ENCODE measurements at places on chromosomes 5 and 9.

DNA sequence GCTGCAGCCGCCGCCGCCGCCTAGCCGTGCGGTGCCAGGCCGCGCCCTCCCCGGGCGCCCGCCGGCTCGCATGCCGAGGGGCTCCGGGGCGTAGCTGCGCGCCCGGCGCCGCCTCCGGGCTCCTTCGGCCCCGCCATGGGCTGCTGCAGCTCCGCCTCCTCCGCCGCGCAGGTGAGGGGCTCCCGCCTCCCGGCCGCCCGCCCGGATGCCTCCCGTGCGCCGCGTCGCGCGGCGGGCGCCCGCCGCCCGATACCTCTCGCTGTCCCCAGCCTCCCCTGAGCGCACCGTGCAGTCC lies 230 bp downstream of the SLC44A1 start:
- no peak for DNase-seq

DNA sequence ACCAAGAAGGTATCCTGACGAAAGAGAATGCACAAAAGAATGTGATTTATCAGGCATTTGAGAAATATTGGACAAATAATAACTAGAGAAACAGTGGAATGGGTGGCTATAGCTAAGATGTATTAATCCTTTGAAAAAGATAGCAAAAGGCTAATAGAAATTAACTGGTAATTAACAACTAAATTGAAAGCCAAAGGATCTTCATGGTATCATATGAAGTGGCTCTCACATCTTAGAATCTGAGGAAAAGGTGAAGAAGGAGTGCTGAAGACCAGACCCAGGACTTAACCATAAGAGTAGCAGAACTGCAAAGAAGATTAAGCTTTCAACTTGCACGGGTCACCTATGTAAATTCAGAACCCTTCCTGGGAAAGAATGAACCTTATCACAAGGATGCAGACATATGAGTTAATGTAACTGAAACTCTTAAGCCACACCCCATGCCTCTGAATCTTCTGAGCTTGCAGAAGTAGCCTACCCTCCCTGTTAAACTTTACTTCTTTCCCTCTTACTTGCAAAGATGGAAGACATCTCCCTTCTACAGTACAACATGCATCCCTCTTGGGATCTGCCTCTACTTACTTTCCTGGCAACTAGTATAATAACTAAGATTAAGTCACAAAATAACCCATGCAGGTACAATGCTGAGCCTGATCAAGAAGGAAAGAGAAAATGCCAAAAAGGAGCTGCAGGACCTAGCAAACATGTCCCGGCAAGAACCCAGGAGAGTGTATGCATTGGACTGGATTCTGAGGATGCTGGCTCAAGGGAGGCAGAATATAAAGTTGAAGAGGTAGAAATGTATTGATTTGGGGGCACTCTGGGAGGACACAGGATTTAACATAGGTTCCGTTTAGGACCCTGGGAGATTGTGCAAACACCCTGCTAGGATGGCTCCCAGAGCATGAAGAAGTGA lies 395.5 kb upstream of the SLC30A5 start:
- no peak for DNase-seq

DNA sequence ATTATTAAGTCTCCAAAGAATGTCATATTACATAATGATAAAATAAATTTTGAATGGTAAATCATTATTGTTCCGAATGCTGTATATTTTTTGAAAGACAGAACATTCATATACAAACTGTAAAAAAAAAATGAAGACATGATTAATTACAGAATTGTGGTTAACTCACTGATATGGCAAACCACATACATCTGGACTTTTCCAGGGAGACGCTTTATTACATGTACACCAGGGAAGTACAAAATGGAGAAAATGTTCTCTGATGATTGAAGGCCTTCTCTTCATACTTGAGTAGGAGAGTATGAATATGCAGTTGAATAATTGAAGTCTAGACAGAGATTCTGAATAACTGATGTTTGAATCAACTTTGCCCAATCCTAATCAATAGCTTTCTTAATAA lies 1886.9 kb downstream of the EFNA5 start:
- no peak for DNase-seq

DNA sequence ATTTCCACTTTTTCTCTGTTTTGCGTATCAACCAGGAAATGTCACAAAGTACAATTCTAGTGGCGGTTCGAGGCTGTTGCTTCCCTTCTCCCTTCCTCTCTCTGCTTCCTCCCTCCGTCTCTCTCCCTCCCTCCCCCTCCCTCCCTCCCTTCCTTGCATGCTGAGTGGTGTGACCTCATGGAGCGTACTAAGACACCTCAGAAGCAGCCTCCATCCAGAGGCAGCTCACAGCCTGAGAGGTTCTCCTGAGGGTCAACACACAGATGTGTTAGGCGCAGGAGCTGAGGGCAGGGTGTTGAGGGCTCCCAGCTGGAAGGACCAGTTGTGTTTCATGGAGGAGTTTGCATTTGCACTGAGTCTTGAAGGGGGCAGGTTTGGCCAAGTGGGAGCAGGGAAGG lies 57.7 kb downstream of the COL5A1 start:
- DNase-seq = no peak

GRCh38 chr5:14937254-14937653 lies 65.7 kb upstream of the ANKH start:
- DNase-seq = no peak

DNA sequence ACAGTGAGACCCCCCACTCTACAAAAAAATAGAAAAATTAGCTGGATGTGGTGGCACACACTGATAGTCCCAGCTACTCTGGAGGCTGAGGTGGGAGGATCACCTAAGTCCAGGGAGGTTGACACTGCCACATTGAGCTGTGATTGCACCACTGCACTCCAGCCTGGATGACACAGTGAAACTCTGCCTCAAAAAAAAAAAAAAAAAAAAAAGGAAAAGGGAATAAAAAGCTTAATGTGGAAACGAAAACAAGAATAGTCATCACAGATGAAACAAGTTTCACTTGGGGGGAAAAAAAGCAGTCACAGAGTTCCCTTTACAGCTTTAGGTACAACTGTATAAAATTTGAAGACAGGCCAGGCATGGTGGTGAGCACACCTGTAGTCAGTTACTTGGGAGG lies 84.2 kb downstream of the FNBP1 start:
- no peak for DNase-seq

DNA sequence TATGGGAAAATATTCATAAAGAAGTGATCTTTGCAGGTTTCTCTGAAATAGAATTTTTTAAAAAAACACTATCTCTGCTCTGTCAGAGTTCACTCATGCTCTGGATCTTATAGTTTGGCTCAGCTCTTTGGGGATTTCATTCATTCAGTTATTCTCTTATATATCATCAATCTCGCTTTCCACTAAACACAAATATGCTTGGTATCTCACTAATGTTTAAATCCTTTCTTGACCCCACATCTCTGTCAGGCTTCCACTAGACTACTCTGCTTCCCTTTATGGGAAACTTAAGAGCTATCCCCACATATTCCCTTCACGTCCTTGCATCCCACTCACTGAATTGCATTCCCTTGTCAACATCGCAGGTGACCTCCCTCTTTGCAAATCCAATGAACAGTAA lies 396.1 kb downstream of the ENC1 start:
- no peak for DNase-seq

GRCh38 chr5:133344266-133344665 lies 268.1 kb downstream of the FSTL4 start:
- DNase-seq = no peak

DNA sequence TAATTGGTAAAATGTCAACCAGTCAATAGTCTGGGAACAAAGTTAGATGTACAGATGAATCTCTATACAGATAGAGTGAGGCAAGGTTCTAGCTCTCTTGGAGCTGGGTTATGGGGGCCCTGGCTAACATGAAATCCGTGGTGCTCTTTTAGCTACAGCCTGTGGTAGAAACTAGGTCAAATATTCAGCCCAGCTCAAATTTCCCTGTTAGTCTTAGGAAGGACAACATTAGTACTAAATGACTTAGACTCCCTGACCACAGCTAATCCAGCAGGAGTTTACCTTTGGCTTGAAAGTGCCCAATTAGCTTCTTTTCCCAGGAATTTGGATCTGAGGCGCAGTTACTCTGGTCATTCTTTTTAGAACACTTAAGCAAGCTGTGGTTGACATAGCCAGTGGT lies 170.5 kb downstream of the DMRTA1 start:
- no peak for DNase-seq

Measured in T-helper 22 cell (primary cell).